ENCODE measurements at places on chromosomes 4 and X.

GRCh38 chr4:138003248-138003647, 238.9 kb downstream of the SLC7A11 start:
- no peak for DNase-seq

- no peak for DNase-seq
These were observed 29.4 kb downstream of the SERPINA7 start for GRCh38 chrX:106009145-106009544.

- no peak for DNase-seq
These were observed 249.1 kb upstream of the DIAPH2 start for GRCh38 chrX:96435378-96436035.

GRCh38 chr4:57426779-57427395, 316.7 kb upstream of the IGFBP7 start:
- no peak for DNase-seq

DNA sequence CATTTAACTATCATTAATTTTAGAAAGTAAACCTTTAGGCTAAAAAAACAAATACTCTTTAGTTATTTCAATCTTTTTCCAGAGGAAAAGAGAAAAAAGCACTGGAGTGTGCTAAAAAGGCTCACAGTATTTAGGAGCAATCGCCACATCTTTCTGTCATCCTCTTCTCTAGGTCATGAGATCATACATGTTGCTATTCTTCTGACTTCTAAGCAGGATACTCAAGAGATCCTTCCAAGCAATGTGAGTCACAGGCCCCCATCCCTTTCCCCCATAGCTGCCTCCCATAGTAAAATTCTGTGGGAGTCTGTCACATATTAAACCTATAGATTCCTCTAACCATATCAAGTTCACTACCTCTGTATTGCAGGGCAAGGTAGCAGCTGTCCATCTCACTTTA, 7.7 kb downstream of the EDNRA start:
- DNase-seq = no peak

- DNase-seq = no peak
These were observed 47.6 kb downstream of the USP38 start for GRCh38 chr4:143232277-143232676.

- no peak for DNase-seq
These were observed 722 bp downstream of the SLC10A7 start for GRCh38 chr4:146520896-146521540.

Data from stimulated activated CD4-positive, alpha-beta T cell treated with anti-CD3 and anti-CD28 coated beads, Interleukin-15, amount 100 ng/mL, for 48 hours (primary cell).